ENCODE measurements at places on chromosomes 1 and 21.

DNA sequence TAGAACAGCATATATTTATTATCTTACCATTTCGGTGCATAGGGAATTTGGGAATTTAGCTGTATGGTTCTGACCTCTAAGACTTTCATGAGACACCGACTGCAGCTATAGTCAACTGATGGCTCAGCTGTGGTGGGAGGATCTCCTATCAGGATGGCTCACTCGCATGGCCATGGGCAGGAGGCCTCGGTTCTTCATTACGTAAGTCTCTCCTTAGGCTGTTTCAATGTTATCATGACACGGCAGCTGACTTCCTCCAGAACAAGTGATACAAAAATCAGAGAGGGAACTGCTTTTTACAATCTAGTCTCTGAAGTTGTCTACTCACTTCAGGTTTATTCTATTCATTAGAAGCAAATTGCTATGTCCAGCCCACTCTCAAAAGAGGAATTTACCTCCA lies 13.3 kb upstream of the CAPN8 start:
- DNase-seq: peak; percentile 20

GRCh38 chr1:75587692-75588091 lies 23.2 kb downstream of the SLC44A5 start:
- no peak for DNase-seq

DNA sequence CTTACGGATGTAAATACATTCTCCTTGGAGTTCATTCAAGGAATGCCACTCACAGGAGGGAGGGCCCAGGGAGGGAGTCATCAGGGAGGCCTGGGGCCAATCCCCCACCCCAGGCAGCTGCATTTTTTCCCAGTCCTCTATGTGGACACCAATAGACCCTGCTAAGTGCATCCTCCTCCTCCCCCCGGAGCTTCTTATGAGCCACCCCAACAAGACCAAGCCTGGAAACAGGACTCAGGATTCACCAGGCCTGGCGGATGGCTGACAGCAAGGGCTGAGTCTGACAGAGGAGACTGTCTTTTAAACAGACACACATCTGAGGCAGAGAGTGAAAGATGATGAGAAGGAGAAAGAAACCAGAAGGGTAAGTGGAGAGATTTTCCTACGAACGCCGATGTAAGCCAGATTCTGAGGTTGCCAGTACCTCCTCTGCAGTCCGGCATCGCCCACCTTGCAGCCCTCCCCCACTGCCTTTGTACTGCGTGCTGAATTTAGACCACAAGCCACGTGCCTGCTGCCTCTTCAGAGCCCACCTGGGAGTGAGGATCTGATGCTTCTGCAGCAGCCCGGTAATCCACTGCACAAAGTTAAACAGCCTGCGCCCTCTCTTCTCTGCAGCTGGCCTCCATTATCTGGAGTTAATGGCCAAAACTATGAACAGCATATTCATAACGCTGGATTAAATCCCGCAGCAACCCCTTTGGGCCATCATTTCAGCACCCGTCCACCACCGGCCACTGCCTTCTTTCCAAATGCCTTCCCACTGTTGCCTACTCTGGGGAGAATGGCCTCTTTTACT lies 17.6 kb upstream of the SFPQ start:
- DNase-seq: peak; percentile 61

DNA sequence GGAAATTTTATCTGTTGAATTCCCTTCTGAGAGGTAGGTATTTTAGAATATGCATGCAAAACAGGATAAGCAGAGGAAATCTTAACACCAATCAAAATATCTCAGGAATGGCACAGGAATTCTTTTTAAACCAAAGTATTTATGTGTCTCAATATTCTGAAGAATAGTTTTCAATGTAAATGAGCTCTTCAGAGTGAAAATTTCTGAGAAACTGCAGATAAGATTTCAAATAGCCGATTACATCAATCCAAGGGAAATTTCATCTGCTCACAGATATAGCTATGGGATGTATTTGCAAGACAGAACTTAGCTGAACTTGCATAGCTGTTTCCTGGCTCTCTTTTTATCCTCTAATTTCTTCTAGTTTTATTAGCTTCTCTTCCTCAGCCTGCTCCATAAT lies 209.5 kb downstream of the GRIK1 start:
- no peak for DNase-seq

DNA sequence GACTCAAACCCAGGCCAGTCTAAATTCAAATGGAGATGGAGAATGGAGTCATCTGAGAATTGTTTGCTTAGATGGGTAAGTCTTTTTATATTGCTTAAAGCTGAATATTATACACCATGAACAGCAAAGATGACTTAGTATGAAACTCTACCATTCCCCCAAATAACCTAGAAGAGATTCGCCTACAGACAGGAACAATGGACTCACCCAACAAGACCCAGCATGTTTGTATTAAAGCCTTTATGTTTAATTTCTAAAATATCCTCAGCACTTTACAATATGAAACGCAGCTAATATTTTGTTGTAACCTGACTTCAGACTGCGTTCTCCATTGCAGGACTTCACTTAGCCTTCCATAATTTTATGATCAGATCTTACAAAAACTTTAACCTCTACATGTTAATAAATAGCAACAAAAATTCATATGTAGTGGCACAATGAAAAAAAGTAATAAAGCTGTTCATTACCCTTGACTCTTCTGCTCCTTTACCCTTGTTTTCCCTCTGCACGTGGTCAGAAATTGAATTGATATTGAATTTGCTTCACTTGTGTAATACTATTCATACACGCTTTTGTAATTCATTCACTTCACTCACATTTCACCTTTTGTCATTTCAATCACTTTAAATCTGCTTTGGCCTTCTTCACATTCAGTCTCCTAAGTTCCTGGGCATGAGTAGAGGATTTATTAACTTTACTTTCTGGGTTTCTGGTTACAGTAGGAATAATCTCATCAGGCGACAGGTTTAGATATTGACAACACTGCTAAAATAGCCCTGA lies 177.3 kb upstream of the PTBP2 start:
- DNase-seq: no peak

GRCh38 chr1:233945573-233945972 lies 41.1 kb downstream of the SLC35F3 start:
- no peak for DNase-seq

DNA sequence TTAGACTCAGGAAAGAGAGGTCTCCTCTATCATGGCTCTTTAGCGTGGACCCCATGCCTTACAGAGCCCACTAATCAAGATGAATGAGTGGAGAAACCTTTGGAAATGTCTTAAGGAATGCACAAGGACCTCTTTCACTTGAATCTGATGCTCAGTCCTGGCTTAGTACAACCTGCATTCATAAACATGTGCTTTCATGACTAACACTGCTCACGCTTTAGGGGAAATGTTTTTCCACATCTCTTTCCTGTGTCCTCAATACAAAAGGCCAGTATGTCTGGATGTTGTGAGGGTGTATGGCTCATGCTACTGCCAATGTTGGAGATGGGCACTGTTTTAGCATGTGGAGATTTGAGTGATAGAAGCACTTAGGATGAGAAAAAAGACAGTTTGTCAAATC lies 14.2 kb upstream of the GNG12 start:
- no peak for DNase-seq

DNA sequence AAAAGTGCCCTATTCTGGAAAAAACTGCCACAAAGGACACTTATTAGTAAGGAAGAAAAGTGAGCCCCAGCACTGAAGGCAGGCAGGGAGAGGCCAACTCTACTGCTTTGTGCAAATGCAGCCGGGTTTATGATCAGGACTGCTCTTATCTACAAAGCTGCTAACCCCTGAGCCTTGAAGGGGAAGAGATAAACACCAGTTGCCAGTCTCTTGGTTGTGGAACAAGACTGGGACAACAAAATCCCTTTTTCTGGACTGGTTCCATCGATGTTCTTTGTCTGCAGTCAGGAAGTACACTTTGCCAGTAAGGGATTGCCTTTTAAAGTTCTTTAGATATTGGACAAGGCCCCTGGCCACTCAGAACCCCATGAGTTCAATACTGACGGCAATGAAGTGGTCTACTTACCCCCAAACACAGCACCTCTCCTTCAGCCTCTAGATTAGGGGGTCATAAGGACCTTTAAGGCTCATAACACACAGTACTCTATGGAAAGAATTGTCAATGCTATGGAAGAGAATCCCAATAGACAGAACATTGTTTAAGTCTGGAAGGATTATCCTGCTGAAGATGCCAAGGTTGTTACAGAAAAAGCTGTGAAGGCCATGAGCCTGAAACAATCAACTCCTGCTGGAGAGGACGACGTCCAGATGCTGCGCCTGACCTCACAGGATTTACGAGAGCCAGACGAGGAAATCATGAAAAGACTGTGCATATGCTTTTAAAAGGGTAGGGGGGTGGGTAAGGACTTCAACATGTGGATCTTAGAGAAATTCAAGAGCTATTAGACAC lies 43.6 kb downstream of the GNB1 start:
- DNase-seq: peak; percentile 92

DNA sequence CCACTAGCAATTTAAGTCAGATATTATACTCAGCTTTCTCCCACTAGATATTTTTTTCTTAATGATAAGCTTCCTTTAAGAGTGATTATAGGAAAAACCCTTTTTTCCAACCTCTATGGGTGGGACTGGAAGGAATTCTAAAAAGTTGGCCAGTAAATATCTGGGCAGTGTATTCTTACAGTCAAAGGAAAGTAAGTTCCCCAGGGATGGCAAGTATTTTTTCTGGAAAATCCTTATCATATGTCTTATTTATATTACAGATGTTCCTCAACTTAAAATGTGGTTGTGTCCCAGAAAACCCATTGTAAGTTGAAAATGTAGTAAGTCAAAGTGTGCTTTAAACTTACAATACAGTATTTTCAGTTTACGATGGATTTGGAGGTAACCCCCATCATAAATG lies 29.2 kb downstream of the CMPK1 start:
- peak; percentile 43 for DNase-seq

DNA sequence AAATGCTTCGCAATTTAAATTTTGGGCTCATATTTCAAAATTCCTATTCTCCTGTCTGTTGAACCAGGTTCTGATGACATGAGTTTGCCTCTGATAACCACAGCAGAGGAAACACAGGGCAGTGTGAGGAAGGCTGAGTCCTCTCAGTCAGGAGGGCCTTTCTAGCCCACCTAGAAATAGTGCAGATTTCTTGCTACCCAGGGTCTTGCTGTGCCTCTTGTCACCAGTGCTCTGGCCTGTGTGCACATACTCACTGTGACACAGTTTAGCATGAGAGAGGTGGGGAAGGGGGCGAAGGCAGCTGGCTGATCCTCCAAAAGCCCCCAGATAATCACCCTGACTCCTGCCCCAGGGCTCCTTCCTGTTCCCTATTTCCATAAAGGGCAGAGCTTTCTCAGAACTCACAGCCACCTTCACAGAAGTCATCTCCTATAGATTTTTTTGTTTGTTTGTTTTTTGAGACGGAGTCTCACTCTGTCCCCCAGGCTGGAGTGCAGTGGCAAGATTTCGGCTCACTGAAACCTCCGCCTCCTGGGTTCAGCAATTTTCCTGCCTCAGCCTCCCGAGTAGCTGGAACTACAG lies 23.7 kb downstream of the ERRFI1 start:
- no peak for DNase-seq

- DNase-seq: peak; percentile 87
Observed at GRCh38 chr1:151585622-151586021, 26.2 kb upstream of the SNX27 start.
